Dermis lymphatic vessel endothelial cell (primary cell): ENCODE measurements at places on chromosomes 3 and 15. TPM values are rescaled to one million over a fixed set of nuclear protein-coding genes. Genes with fewer than 3 reads are reported as not detected.

PLAAT1 gene
- 0.09 TPM in 1 of 2 replicates, not detected in the other for total RNA-seq

MITF gene
- total RNA-seq: 4.7 and 7.8 TPM in 2 replicates

PLA2G4D gene
- not detected in 2 replicates for total RNA-seq

MAPKAPK3 gene
- total RNA-seq: 5.8 and 6.0 TPM in 2 replicates

SV2B gene
- total RNA-seq: 0.11 and 0.17 TPM in 2 replicates

GOLGA8R gene
- total RNA-seq: 0.33 and 0.60 TPM in 2 replicates

STRA6 gene
- total RNA-seq: 0.11 TPM in 1 of 2 replicates, not detected in the other

CGNL1 gene
- 37.0 and 38.2 TPM in 2 replicates for total RNA-seq

CCR8 gene
- not detected in 2 replicates for total RNA-seq

TRIM42 gene
- total RNA-seq: not detected in 2 replicates

LOXL1 gene
- 0.17 and 0.98 TPM in 2 replicates for total RNA-seq

OR5K2 gene
- total RNA-seq: not detected in 2 replicates

GOLGA8T gene
- total RNA-seq: 0.09 TPM in 1 of 2 replicates, not detected in the other

PLA2G4E gene
- total RNA-seq: not detected in 2 replicates

AGBL1 gene
- not detected in 2 replicates for total RNA-seq

RAF1 gene
- total RNA-seq: 62.1 and 67.6 TPM in 2 replicates

CPN2 gene
- not detected in 2 replicates for total RNA-seq

CLRN1 gene
- not detected in 2 replicates for total RNA-seq

LRRC34 gene
- 1.2 and 2.2 TPM in 2 replicates for total RNA-seq

MYLK gene
- total RNA-seq: 14.2 and 19.4 TPM in 2 replicates

UBA5 gene
- 20.8 and 30.3 TPM in 2 replicates for total RNA-seq

PLCH1 gene
- not detected in 2 replicates for total RNA-seq

PLSCR4 gene
- total RNA-seq: 696 and 1,538 TPM in 2 replicates

TMOD3 gene
- total RNA-seq: 80.5 and 90.7 TPM in 2 replicates

C3orf85 gene
- not detected in 2 replicates for total RNA-seq

GHSR gene
- not detected in 2 replicates for total RNA-seq

LYZL4 gene
- not detected in 2 replicates for total RNA-seq

DUOXA2 gene
- total RNA-seq: not detected in 2 replicates

C3orf49 gene
- total RNA-seq: not detected in 2 replicates

HTR3D gene
- not detected in 2 replicates for total RNA-seq

THPO gene
- total RNA-seq: under 0.01 and 0.09 TPM in 2 replicates

EIF4G1 gene
- 207 TPM in 2 replicates for total RNA-seq

FOXL2 gene
- total RNA-seq: under 0.01 TPM in 1 of 2 replicates, not detected in the other

GASK1A gene
- total RNA-seq: under 0.01 and 0.09 TPM in 2 replicates

ANP32A gene
- 49.7 and 72.0 TPM in 2 replicates for total RNA-seq

CXCR6 gene
- 0.09 TPM in 1 of 2 replicates, not detected in the other for total RNA-seq

ECE2 gene
- total RNA-seq: not detected in 2 replicates

NFKBIZ gene
- 9.3 and 31.9 TPM in 2 replicates for total RNA-seq

CCNB2 gene
- total RNA-seq: 6.8 and 9.1 TPM in 2 replicates

SH2D7 gene
- total RNA-seq: not detected in 2 replicates

ROBO2 gene
- total RNA-seq: not detected in 2 replicates

ZNF770 gene
- 24.8 and 35.1 TPM in 2 replicates for total RNA-seq

LINGO1 gene
- 0.09 and 0.33 TPM in 2 replicates for total RNA-seq

TP63 gene
- not detected in 2 replicates for total RNA-seq

RPL29 gene
- 1,174 and 1,234 TPM in 2 replicates for total RNA-seq
